ENCODE measurements at places on chromosomes 4 and X. TPM values are rescaled to one million over a fixed set of nuclear protein-coding genes. Genes with fewer than 3 reads are reported as not detected.

GRCh38 chr4:110196206-110196870, 2.1 kb downstream of the ELOVL6 start:
- peak; percentile 24 for DNase-seq

- no peak for DNase-seq
Observed at GRCh38 chr4:123503698-123504363, 107.2 kb downstream of the SPRY1 start.

DNA sequence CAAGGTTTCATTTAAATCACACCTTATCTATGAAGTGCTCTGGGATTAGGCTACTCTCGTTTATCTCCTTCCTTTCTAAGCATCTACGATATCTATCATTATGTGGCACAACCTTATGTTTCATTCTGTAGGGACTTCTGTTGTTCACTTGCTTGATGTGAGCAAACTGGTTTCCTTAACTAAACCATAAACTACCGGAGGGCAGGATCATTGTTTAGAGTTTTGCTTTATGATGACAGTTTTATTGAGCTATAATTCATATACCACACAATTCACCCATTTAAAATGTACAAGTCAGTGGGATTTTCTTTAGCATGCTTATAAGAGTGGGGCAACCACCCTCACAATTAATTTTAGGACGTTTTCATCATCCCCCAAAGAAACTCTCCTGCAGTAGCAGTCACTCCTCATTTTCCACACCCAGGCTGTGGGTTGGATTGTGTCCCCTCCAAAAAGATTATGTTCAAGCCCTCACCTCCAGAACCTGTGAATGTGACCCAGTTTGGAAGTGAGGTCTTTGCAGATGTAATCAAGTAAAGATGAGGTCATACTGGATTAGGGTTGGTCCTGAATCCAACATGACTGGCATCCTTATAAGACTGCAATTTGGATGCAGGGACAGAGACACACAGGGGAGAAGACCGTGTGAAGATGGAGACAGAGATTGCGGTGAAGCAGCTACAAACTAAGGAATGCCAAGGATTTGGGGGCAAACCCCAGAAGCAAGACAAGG, 42.1 kb upstream of the SH3RF1 start:
- DNase-seq, result no peak

DNA sequence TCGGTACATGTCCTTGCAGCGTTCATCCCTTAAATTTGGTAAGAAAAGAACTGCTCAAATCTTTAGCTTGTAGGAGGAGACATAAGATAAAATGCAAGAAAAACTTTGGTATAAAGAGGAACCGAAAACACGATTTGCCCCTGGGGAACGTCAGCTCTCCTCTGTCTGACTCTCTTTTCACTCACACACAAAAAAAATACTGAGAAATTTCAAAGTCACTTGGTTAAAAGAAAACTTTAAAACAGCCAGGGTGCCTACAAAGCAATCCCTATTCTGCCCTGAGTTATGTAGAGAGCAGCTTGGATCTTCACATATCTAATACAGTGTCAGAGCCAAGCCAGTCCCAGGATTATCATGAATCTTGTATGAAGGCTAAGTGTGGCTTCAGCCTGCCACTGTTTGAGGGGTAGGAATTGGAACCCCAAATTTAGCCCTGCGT, 248.5 kb upstream of the CXXC4 start:
- DNase-seq, result no peak

DNA sequence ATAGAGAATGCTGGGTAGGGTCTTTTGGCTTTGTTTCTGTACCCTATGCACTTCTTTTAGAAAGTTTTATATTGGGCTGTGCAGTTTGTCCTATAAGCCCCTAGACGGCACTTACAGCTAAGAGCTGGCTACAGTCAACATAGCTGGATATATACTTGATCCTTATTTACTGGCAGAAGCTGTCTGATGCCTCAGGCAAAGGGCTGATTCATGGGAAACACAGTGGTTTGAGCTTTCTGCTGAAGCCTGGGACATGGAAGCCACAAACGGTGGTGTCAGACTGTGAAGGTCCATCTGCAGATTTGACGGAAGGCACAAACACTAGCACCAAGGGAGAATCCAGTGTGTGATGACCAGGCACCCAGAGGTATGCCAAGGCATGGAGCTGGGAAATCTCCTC, 608.4 kb downstream of the ANKRD50 start:
- no peak for DNase-seq

DNA sequence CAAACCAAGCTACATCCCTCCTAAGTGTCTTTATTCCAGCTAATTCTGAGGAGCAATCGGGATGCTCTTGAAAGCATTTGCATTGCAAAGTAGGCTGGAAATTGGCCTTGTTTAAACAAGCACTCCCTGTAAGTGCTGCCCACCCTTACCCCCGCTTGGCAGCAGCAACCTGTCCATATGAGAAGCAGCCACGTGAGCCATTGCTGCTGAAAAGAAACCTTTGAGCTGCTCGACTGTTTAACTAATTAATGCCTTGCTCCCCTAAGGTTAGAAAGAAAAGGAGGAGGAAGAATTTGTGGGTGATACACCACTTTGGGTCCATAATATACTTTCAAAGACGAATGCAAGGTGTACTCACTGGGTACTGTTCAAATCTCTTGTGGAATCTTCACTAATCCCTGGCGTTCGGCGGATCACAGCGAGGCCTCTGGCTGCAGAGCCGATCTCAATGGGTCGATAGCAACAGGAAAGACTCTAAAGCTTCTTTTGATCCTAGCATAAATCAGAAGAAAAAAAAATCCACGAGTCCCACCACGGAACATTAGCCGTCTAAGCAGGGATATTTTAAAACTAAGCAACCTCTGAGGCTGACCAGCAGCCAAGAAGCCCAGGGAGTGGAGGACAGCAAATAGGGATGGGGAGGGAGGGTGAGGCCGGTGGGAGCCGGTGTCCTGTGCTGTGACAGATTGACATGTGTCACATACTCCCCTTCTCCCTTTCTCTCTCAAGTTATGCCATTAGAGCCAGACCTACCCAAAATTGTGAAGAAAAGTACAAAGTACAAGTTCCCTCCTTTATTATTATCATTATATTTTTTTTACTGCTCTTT, 37.2 kb upstream of the MGST2 start:
- no peak for DNase-seq

GRCh38 chr4:40199999-40200874, 3.4 kb downstream of the RHOH start:
- DNase-seq, result peak; percentile 35

DNA sequence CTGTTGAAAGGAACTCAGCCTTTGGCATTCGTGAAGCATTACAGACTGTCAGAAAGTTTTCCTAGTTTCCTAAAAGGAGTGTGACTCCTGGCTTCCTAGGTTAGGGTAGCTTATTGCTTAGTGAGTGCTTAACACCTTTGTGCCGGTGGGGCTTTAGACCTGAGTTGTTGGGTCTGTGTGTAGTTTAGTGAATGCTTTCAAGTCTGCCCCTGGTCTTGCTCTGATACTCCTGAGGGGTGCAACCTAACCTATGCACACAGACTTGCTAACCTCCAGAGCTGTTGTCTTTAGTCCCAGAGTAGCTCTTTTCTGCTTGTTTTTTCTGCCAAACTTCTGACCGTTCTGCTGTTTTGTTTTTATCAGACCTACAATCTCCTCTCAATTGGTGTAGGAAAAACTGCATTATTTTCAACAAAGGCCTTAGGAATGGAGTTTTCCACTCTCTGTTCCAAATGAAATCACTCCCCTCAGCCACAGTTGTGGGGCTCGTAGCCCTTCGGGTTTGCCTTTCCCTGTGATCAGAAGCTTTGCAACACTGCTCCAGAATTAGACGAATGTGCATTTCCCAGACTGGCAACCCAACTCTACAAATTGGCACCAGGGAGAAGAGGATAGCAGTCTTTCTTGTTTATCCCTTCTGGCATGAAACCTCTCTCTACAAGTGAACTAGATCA, 1399.1 kb upstream of the PCDH7 start:
- no peak for DNase-seq

DNA sequence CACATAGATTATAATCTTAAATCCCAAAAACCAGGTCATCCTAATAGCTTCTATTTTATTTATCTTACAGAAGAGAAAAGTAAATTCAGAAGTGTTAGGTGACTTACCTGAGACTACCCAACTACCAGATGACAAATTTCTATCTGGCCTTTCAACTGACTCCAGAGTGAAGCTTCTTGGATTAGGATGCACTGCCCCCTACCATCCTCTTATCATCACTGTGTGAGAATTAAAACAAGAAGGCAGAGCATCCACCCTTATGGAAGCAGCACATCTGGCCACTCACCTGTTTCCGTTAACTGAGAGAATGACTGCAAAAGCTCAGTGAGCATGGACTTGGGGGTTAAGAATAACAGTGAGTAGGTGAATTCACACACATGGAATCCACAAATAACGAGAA, 502.6 kb upstream of the TECRL start:
- no peak for DNase-seq

- no peak for DNase-seq
Observed at GRCh38 chrX:12965131-12965940, 9.6 kb upstream of the TMSB4X start.

- peak; percentile 14 for DNase-seq
Observed at GRCh38 chrX:76428243-76429130, 977 bp downstream of the MAGEE1 start.

- no peak for DNase-seq
Observed at GRCh38 chr4:26257850-26258249, 63.0 kb upstream of the RBPJ start.

DNA sequence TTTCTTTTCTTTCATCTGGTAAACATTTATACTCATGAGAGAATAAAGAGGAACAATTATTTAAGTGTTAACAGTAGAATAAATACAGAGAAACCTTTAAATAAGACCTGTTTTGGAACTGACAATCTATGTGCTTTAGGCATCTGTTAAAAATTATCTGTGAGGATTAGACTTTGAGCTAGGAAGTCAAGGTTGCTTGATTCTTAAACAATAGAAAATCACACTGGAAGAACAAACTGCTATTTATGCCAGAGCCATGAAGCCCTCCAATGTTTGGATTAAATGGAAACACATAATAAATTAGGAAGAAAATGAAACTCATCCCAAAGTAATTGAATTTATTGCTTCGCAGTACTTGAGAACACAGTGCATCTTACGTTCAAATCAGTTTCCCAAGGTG, 207.2 kb upstream of the NPY2R start:
- DNase-seq, result no peak

GRCh38 chrX:70096052-70096451, 33.8 kb downstream of the OTUD6A start:
- no peak for DNase-seq

- DNase-seq, result no peak
Observed at GRCh38 chr4:84673475-84674240, 90.7 kb downstream of the CDS1 start.

Gene GIMD1
- not detected for total RNA-seq

Gene SLC4A4
- total RNA-seq, result 0.14 TPM

Gene HTN1
- not detected for total RNA-seq

Gene ANK2
- not detected for total RNA-seq

Gene POF1B
- total RNA-seq, result 0.17 TPM

Gene MAGED4B
- total RNA-seq, result 1.3 TPM

Gene DUSP21
- total RNA-seq, result not detected
